Stimulated activated CD4-positive, alpha-beta T cell treated with anti-CD3 and anti-CD28 coated beads, TNF-alpha, amount 100 ng/mL, for 1 hour (primary cell): ENCODE measurements at places on chromosomes 5 and 9.

DNA sequence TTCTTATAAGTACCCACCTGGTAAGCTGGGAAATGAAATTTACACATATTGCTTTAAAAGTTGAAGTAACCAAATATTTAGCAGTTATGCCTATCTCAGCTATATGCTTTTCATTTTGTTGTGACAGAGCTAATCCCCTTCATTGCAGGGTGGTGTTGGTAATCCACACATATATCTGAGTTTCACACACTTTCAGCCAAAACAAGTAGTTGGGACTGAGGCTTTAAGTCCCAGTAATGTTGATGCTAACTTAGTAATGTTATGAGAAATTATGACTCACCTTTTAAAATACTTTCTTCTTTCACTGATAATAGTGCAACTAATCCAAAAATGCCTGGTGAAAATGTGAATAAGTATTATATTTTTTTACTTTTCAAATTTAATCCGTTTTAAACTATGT lies 19.2 kb upstream of the RICTOR start:
- no peak for DNase-seq

GRCh38 chr5:132103969-132104391 lies 30.4 kb downstream of the CSF2 start:
- DNase-seq = no peak

GRCh38 chr5:73451224-73452130 lies 2.9 kb upstream of the FOXD1 start:
- DNase-seq = peak; percentile 65

GRCh38 chr9:78001946-78002731 lies 29.5 kb downstream of the GNAQ start:
- DNase-seq = no peak

GRCh38 chr5:143521141-143521540 lies 117.7 kb upstream of the NR3C1 start:
- DNase-seq = no peak

GRCh38 chr5:27682600-27682999 lies 644.2 kb upstream of the CDH9 start:
- no peak for DNase-seq

DNA sequence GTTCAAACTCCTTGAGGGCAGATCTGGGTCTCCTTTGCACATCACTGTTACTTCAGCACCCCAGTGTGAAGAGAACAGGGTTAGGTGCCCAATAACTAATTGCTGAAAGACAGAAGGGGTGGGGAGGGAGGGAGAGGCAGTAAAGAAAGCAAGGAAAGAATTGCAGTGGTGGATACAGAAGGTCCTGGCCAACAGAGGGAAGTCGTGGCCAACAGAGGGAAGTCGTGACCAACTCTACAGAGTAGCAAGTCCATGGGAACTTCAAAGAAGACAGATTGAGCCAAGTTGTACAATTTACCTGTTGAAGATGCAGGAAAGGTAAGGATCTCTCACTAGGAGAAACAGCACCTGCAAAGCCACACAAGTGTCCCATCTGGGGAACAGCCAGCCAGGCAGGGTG lies 27.0 kb downstream of the CCNJL start:
- no peak for DNase-seq

DNA sequence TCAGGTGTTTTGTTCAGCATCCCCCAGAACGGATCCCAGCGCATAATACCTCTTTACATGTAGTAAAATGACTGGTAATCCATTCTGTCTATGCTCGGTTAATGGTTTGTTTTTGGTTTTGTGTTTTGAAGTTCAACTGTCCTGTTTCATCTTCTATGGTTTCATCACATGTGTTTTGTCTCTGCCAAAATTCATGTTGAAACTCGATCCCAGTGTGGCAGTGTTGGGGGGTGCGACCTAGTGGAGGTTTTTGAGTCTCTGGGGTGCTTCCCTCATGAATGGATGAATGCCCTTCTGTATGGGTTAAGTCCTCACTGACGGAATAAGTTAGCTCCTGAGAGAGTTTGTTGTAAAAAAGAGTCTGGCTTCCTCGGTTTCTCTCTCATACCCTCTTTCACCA lies 317.4 kb downstream of the KDM4C start:
- no peak for DNase-seq

- no peak for DNase-seq
Observed at GRCh38 chr9:33468797-33469621, 4.7 kb downstream of the NOL6 start.

GRCh38 chr5:173451031-173451430 lies 122.8 kb upstream of the STC2 start:
- DNase-seq = no peak

DNA sequence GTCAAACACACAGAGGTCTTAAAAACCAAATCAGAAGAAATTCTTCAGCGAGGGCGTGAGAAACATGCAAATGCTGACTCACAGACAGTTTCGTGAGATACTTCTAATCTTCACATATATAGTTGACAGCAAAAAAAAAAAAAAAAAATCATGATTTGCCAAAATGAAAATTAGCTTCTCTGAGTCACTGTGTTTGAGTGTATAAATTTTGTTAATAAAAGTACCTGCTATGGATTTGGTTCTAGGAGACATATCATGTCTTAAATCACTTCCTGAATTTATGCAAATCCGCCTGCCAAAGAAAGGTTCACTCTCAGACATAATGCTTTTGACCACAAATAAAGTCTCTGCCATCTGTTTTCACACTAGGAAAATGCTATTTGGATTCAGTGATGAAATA lies 114.3 kb downstream of the SLC1A3 start:
- no peak for DNase-seq

DNA sequence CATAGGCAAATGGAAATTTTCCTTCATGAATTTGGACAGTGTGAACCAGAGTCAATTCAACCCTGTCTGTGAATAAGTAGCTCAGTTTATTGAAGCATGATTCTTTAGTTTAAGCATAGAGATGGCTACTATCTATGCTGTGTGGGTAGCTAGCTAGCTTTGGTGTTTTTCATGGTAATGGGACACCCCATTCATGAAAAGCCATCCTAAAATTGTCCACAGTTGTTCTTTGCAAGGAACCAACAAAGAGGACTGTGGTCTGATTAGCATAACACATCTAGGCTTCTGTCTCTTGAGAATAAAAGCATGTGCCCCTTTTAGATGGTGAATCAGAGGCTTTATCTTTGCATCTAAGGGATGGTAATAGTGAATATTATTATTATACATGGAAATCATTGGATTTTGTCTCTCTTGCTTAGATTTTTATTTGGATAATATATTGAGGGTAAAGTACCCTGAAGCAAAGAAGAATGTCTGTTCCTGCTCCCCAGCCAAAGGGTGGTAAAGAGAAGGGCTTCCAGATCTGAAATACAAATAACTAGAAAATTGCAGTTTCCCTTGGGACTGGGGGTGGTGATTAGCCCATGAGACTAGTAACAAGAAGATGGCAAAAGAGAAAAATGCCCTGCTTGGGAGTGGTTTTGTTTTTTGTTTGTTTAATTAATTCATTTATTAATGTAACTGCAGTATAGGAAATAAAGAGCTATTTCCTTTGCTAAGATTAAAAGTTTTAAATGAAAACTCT lies 624.2 kb upstream of the ZNF608 start:
- no peak for DNase-seq

DNA sequence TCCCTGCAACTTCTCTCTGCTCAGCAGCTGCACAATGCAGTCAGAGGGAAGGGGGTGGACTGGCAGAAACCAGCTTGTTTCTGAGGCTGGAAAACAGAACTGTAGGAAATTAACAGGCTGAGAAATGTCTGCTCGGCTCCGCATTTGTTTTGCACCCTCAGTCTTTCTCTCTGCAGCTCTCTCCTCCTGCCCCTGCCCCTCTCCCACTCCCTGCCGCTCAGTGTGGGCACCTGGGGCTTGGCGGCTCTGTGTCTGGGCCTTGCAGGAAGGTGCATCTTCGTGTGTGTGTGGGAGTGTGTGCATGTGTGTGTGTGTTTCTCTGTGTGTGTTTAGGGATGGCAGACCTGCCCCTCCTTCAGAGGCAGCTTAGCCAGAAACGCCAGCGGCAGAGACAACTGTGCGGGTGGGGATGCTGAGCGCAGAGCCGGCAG lies 53.0 kb downstream of the PCDH1 start:
- DNase-seq = no peak

DNA sequence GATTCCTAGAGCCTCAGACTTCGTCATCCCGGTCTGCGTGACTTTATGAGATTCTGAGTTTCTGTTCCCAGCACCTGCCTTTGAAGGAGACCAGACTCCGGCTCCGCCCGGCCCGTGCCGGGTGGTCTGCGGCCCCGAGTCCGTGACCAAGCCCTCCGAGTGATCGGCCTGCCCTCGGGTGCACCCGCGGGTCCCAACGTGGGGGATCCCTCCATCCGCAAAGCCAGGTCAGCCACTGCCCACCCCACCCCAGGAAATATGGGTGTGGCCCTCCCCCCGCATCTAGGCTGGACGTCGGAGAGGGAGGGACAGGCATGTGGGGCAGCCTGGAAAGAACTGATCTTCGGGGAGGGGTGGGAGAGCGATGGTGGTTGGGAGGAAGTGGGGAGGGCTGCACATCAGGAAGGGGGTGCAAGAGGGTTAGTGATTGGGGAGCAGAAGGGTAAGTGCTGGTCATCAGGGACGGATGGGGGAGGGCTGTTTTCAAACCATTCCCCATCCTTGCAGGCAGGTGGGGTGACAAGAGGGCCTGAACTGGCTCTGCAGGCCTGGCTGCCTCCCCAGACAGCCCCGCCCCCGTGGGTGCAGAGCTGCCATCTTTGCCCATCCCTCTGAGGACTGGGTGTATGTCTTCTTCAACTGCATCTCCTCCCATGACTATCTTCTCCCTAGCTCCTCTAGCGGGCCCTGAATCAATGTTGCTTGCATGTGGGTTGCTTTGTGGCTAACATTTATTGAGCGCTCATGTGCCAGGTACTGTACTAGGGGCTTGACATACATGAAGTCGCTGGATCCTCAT lies 747 bp downstream of the LRSAM1 start:
- DNase-seq = no peak

- no peak for DNase-seq
Observed at GRCh38 chr9:78118742-78119473, 87.3 kb upstream of the GNAQ start.

GRCh38 chr9:136645352-136645902 lies 17.3 kb upstream of the EGFL7 start:
- no peak for DNase-seq

GRCh38 chr9:133513214-133514100 lies 11.3 kb downstream of the MYMK start:
- DNase-seq = no peak

GRCh38 chr5:6773342-6774035 lies 60.3 kb downstream of the TENT4A start:
- no peak for DNase-seq

DNA sequence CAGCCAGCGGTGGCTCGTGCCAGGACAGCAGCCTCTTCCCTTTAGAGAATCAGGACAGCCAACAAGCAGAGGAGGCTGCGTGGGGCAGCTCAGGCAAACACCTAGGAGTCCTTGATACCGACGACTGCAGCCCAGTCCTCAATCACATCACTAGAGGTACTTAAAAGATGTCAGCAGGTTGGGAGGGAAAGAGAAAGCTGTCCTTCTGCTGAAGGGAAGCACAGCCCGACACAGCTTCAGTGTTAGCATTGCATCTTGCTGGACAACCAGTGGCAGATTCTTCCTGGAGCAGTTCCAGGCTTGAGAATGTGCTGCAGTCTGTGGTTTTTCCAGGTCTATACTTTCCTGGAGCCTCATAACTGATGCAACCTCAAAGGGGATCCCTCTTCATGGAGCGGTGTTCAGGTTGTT lies 230.5 kb downstream of the SYK start:
- DNase-seq = no peak

DNA sequence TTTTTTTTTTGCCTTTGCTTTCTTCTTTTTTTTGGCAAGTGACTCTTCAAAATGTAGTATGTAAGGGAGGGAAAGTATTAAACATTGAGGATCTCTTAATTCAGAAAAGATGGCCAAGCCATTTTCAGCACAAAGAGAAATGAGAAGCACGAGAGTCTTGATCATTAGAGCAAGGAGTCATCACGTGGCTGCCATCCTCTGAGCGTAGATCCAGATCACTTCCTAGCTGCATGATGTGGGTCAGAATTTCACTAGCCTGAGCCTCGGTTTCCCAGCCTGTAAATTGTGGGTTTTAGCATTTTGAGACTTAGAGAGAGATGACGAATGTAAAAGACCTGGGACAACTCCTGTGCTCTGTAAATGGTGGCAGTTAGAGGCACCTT lies 312.9 kb downstream of the ARHGEF28 start:
- no peak for DNase-seq

GRCh38 chr9:21669701-21670100 lies 132.7 kb upstream of the MTAP start:
- DNase-seq = no peak

- no peak for DNase-seq
Observed at GRCh38 chr9:116641292-116642059, 45.6 kb upstream of the TRIM32 start.

DNA sequence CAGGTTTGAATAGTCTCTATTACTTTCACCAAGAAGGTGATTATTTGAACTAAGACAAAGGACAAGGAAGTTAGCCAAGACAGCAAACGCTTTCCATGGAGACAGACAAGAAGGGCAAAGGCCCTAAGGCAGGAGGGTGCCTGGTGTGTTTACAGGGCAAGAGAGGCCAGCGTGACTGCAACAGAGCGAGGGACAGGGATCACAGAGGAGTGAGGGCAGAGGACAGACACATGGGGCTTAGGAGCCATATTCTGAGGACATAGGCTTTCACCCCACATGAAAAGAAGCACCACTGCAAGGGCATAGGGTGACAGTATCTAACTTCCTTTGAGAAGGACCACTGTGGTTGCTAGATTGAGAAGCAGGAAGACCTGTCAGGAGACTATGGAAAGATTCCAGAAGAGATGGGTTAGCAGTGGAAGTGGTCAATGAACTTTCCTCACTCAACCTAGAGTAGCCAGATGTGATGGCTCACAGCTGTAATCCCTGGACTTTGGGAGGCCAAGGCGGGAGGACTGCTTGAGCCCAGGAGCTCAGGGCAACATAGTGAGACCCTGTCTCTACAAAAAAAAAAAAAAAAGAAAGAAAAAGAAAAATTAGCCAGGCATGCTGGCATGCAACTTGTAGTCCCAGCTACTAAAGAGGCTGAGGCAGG lies 5.0 kb upstream of the HAVCR1 start:
- no peak for DNase-seq

- DNase-seq = peak; percentile 56
Observed at GRCh38 chr9:132268725-132269352, 85.9 kb downstream of the SETX start.

DNA sequence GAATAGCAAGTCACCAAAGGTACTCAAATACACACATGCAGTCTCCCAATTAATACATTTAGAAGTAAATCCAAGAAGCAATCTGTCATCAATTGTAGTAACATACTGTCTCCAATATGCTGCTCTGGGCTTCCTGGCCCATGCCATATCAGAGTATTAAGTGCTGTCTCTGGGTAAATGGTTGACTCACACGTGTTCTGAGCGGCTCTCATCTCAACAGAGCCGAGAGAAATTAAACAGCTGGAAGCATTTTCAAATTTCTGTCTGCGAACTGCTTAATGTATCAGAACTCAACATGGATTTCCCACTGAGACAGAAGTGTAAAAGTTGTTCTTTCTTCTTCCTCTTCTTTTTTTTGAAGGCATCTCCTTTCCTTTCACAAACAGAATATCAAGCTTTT lies 247.3 kb upstream of the TAS2R1 start:
- DNase-seq = no peak

- no peak for DNase-seq
Observed at GRCh38 chr5:13740471-13740870, 204.0 kb downstream of the DNAH5 start.
